ENCODE measurements at places on chromosomes 6 and 20.

GRCh38 chr20:1711826-1712601 lies 54.4 kb upstream of the SIRPG start:
- DNase-seq: no peak

DNA sequence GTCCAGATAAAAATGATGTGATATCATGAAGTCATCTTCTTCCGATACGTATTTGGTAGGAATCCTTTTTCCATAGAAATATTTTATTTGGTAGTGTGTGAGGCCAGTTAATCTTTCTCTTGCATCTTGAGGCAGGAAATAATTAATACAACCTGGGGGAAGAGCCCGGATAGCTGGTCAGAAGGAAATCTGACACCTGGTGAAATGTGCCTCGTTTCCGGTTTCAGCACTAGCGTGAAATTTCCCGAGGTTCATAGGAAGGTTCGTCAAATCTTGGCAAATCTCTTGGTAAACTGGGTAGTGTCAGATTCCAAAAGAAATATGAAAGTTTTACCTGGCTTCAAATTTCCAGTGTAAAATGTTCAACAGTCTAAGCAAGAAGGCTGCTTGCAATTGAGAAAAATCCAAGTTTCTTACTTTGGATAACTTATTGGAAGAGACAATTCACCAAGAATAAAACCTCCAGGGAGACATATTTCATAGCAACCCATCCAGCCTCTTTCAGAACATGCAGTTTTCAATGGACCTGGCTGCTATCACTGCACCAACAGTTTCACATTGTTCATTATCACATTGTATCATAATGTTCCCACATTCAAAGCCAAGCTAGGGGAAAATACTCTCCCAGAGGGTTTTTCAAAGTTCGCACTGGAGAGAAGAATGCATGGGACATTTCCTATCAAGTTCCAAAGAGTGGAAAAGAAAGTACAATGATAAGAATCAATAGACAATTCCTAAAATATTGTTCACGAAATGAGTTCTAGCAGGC lies 454.5 kb upstream of the CITED2 start:
- no peak for DNase-seq

- DNase-seq: no peak
Measured at GRCh38 chr6:130076512-130076911, 58.1 kb downstream of the L3MBTL3 start.

- DNase-seq: no peak
Measured at GRCh38 chr20:35888657-35889056, 65.6 kb downstream of the SCAND1 start.

GRCh38 chr6:41730531-41731436 lies 4.6 kb downstream of the TFEB start:
- no peak for DNase-seq

- DNase-seq: peak; percentile 51
Measured at GRCh38 chr6:106799031-106799894, 169.9 kb downstream of the QRSL1 start.

DNA sequence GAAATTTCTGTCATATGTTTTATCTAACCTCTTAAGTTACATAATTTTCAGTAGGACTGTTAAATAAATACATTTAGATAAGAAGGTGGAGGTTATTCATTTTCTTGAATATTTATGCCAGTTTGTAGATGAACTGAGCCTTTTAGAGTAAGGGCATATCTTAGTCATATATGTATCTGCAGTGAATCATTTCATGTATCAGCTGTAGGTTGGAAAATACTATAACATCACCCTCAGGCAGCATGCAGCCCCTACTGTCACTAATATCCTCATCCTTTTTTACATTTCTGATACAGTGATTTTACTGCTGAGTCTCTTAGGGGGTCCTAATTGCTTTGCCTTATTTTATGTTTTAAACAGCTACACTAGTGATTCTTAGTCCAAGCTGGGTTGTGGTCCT lies 19.5 kb upstream of the SUMO4 start:
- no peak for DNase-seq

- no peak for DNase-seq
Measured at GRCh38 chr6:127864701-127865100, 36.2 kb downstream of the THEMIS start.

GRCh38 chr6:6878887-6879585 lies 228.7 kb upstream of the RREB1 start:
- no peak for DNase-seq

DNA sequence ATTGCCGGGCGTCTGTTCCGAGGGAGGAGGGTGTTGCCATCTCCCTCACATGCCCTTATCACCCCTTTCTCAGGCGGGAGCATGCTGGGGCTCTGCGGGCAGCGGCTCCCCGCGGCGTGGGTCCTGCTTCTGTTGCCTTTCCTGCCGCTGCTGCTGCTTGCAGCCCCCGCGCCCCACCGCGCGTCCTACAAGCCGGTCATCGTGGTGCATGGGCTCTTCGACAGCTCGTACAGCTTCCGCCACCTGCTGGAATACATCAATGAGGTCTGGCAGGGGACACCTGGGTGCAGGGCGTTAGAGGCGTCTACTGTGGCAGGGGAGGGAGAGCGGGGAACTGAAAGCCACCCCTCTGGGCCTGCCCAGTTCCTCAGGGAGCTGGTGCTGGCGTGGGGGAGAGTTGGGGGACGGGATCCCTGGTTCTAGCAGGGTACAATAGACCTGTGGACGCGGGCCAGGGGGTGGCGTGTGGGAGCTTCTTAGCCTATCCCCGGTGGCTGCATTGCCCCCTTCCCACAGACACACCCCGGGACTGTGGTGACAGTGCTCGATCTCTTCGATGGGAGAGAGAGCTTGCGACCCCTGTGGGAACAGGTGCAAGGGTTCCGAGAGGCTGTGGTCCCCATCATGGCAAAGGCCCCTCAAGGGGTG lies 697 bp downstream of the PPT2 start:
- DNase-seq: no peak

DNA sequence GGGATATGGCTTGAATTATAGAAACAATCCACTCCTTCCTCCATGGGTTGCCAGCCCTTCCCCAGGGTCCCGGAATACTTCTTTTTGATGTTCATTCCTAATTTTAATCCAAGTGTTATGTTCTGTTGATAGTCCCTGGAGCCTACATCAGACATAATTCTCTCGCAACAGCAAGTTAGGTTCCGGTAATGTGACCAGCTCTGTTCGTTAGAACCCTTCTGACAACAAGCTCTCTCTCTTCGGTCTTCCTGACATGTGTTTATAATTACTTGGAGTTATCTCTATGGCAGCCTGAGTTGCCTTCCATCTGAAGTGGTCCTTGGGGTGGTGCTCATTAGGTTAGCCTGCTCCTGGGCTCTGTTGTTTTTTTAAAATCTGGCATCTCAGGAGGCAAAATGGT lies 506.9 kb upstream of the JARID2 start:
- DNase-seq: no peak

- no peak for DNase-seq
Measured at GRCh38 chr20:46088409-46089166, 1.2 kb downstream of the NCOA5 start.

DNA sequence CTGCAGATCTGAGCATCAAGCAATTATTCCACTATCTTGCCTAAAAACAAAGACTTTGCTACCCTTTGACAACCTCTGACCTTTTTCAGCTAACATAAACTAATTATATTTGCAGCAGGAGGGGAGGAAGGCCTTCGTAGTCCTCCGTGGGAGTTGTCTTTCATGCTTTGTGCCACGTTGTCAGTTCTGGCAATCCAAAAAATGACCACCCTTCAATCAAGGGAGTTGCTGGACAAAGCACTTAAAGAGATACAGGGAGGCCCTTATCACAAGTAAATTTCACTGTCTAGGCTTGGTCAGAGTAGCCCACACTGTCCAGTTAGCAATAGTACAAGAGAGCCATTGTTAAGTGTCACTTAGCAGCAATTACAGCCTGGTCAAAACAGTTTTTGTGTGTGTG lies 578.9 kb downstream of the HAO1 start:
- no peak for DNase-seq

GRCh38 chr20:51966296-51966971 lies 164.1 kb upstream of the SALL4 start:
- DNase-seq: no peak

GRCh38 chr6:136956590-136957544 lies 34.8 kb downstream of the SLC35D3 start:
- no peak for DNase-seq

- DNase-seq: no peak
Measured at GRCh38 chr6:163083141-163083540, 331.4 kb upstream of the QKI start.

DNA sequence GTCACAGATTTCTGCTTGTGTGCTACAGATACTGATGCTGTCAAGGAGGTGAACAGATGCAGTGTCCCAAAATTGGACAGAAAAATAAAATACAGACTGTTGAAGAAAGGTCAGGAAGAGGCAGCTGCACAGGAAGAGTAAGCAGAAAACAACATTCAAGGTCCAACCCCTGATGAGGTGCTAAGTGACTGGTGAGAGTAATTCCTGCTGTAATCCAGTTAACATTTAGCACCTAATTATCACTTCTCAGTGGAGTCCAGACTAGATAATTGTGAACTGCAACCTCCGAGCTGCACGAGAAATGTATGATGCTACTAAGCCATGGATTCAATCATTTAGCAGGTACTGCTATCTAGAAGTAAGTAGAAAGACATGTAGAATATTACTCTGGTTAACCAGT lies 36.3 kb upstream of the NRSN1 start:
- no peak for DNase-seq

- no peak for DNase-seq
Measured at GRCh38 chr20:3934624-3935023, 45.4 kb downstream of the PANK2 start.

- no peak for DNase-seq
Measured at GRCh38 chr6:107991772-107992550, 34.0 kb upstream of the SEC63 start.

DNA sequence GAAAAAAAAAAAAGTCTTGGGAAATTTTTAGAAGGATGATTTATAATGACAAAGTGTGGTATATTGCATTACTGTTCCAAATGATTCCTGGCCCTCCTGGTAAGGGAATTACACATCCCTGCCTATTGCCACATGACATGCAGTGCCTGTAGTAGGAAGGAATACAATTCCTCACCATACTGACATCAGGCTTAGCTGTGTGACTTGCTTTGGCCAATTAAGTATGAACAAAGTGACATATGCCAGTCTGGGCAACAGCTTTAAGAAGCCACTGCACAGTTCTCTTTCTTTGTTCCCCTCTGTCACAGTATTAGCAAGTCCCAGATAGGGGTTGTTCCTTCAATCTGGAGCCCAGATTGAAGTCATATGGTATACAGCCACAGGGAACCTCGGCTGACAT lies 100.5 kb downstream of the KIF13A start:
- DNase-seq: no peak

DNA sequence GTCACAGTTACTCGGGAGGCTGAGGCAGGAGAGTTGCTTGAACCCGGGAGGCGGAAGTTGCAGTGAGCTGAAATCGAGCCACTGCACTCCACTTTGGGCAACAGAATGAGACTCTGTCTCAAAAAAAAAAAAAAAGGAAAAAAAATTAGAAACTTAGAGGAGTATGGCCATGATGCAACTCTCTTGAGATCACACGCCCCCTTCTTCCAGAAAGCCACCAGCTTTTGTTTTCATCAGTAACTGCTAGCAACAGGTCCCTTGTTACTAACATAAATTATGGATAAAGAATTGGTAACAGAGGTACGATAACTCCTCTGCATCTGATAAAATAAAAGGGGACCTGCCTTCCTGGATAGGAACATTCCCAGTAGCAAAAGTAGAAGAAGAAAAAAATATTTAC lies 308.2 kb downstream of the CD83 start:
- no peak for DNase-seq

DNA sequence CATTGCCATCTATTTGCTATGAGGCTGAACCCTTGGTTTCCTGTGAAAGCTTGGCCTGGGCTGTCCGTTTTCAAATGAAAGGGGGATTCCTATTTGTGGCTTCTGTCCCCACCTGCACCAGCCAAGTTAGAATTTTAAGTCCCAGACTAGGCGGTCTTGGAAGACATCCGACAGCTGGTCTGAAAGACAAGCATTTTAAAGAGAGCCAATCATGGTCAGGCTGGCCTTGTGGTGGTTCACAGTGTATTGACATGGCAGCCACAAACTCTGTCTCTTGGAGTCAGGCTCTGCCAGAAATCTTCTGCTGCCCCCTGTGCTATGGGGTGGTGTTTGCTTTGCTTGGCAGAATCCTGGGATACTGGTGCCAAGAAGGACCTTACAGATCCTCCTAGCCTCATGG lies 319.2 kb upstream of the MOCS1 start:
- no peak for DNase-seq

DNA sequence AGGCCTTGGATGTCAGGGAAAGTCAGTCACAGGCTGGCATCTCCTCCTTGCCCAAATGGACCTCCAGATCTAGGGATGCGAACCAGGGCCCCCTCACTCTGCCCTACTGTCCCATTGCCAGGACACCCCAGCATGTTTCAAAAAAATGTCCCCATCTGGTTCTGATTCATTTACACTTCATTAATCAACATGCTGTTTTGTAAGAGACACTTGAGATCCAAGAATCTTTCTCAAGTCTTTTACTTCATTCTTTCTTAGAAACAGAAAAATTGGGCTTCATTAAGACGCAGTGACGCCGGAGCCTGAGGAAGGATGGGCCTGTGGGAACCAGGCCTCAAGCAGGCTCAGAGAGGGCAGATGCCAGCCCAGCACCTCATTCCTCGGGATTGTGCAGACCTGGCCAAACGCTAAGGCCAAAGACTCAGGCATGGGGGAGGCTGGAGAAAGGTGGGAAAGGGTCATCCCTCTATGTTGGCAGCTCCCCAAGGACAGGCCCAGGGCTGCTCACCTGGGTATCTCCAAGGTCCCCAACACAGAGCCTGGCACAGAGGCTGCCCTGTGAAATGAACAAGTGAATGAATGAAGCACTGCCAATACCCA lies 3.8 kb downstream of the RSPO4 start:
- DNase-seq: no peak

GRCh38 chr20:38073307-38074071 lies 39.9 kb downstream of the RPRD1B start:
- DNase-seq: peak; percentile 90

- DNase-seq: no peak
Measured at GRCh38 chr6:117456998-117457397, 25.5 kb upstream of the DCBLD1 start.

Measured in AG09309 (cell line).